ENCODE measurements at places on chromosomes 1 and 21. TPM values are rescaled to one million over a fixed set of nuclear protein-coding genes. Genes with fewer than 3 reads are reported as not detected.

AQP10 gene
- not detected for total RNA-seq

YIPF1 gene
- total RNA-seq: 27.1 TPM

STUM gene
- total RNA-seq: not detected

TRIM17 gene
- 1.5 TPM for total RNA-seq

HOOK1 gene
- 1.7 TPM for total RNA-seq

SLC30A1 gene
- total RNA-seq: 35.0 TPM

DNA sequence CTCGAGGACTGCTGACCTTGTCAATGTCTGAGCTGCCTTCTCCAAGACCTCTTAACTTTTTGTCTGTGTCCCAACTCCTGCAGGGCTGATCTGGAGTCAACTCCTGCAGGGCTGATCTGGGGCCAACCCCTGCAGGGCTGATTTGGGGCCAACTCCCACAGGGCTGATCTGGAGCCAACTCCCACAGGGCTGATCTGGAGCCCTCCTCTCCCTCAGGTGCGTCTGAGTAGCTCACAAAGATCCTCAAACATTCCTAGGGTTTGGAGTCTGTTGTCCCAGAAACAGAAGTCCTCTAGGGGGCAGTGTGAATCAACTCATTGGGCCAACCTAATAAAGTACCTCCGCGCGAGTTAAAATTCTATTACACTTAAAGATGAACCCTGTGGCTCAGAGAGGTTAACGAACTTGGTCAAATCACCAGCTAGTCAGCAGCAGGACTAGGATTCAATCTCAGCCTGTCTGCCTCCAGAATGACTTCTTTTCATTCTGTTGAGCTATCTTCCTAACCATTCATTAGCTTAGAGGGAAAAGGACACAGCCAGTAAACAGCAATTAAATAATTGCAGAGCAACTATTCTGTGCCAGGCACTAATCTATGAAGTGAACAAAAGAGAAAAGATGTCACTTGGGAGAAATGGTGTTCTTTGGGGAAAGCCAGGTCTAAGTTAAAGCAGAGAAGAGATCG, 17.2 kb upstream of the RLF start:
- DNase-seq: peak; percentile 38
- H3K27ac ChIP-seq: no peak overlapping the region
- H3K4me1 ChIP-seq: peaks cover 2% of the 10 kb centered on the region
- no peak overlapping the region for H3K4me3 ChIP-seq

DNA sequence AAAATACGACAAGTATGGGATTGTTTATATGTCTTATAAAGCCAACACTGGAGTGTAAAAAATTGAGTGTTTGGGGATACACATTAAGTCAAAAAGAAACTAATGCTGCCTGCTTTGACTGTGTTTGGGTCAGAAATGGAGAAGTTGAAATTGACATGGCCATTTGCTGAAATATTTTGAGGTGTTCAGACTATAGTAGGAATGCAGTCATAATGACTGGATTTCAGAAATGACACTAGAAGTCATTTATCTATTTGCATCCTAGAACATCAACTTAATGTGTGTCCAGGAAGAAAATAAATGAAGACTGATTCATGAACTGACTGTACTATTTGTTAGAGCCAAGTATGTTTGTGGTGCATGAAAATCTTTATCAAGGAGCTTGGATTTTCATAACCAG, 28.4 kb downstream of the RASAL2 start:
- H3K27me3 ChIP-seq: no peaks in the 10 kb centered on the region
- peak; percentile 33 for DNase-seq
- no peak overlapping the region for H3K4me3 ChIP-seq
- no peak overlapping the region for H3K27ac ChIP-seq
- H3K36me3 ChIP-seq: no peaks in the 10 kb centered on the region

GRCh38 chr1:203101813-203102634, 16.2 kb upstream of the MYOG start:
- H3K4me3 ChIP-seq: no peak overlapping the region
- DNase-seq: no peak
- H3K27me3 ChIP-seq: peaks cover 22% of the 10 kb centered on the region
- H3K36me3 ChIP-seq: no peaks in the 10 kb centered on the region

- no peak overlapping the region for H3K27ac ChIP-seq
- H3K27me3 ChIP-seq: no peaks in the 10 kb centered on the region
- no peaks in the 10 kb centered on the region for H3K4me1 ChIP-seq
- no peaks in the 10 kb centered on the region for H3K36me3 ChIP-seq
Observed at GRCh38 chr1:60345621-60346020, 272.1 kb upstream of the C1orf87 start.

- peak overlapping the region; percentile 52 for H3K27ac ChIP-seq
- H3K36me3 ChIP-seq: no peaks in the 10 kb centered on the region
- no peak overlapping the region for H3K4me3 ChIP-seq
- no peak for DNase-seq
Observed at GRCh38 chr1:6796095-6796494, 10.8 kb downstream of the CAMTA1 start.

GRCh38 chr1:117389779-117390178, 22.5 kb downstream of the MAN1A2 start:
- H3K27ac ChIP-seq: no peak overlapping the region
- no peaks in the 10 kb centered on the region for H3K27me3 ChIP-seq
- H3K4me1 ChIP-seq: no peaks in the 10 kb centered on the region

- no peaks in the 10 kb centered on the region for H3K27me3 ChIP-seq
- no peaks in the 10 kb centered on the region for H3K36me3 ChIP-seq
- H3K4me1 ChIP-seq: peaks cover 27% of the 10 kb centered on the region
- no peak for DNase-seq
- no peak overlapping the region for H3K4me3 ChIP-seq
Observed at GRCh38 chr21:43593078-43593477, 66.2 kb downstream of the HSF2BP start.

- no peaks in the 10 kb centered on the region for H3K27me3 ChIP-seq
- no peaks in the 10 kb centered on the region for H3K36me3 ChIP-seq
- H3K4me3 ChIP-seq: no peak overlapping the region
- peaks cover 9% of the 10 kb centered on the region for H3K4me1 ChIP-seq
- peak; percentile 27 for DNase-seq
Observed at GRCh38 chr1:210448297-210448892, 119.7 kb downstream of the HHAT start.

DNA sequence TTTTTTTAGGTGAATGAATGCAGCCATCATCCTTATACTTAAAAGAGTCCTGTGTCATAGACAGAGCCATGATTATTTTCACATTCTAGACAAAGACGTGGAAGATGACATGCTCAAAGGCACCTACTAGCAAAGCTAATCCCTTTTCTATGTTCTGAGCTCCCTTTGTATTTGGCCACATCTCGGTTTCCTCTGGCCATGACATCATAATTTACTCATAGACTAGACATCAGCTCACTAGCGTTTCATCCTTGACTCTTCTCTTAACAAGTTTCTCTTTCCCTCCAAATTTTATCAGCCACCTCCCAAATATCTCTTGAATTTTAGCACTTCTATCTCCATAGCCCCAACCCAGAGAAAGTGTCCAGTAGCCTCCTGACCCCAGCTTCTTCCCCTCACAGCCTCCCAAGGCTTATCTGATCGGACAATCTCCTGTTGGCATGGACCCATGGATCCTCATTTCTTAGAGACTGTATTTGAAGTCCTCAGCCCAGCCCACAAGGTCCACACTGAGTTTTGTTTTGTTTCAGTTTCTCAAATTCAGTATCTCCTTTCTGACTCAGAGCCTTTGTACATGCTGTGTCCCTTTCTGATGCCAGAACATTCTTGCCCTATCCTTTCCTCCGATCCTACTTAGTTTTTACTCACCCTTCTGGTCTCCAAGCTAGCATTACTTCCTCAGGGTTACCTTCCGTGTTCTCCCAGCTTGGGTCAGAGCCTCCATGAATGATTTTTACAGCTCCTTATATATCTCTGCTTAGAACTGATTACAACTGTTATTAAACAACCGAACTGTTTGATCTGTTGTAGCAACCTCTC, 33.0 kb upstream of the EPS8L3 start:
- peaks cover 36% of the 10 kb centered on the region for H3K4me1 ChIP-seq
- no peak for DNase-seq
- no peaks in the 10 kb centered on the region for H3K27me3 ChIP-seq
- H3K27ac ChIP-seq: no peak overlapping the region

- no peak overlapping the region for H3K4me3 ChIP-seq
- peaks cover 18% of the 10 kb centered on the region for H3K4me1 ChIP-seq
- H3K36me3 ChIP-seq: no peaks in the 10 kb centered on the region
- DNase-seq: peak; percentile 57
- H3K27ac ChIP-seq: peak overlapping the region; percentile 4
Observed at GRCh38 chr1:203328714-203329122, 22.2 kb downstream of the FMOD start.

- no peaks in the 10 kb centered on the region for H3K36me3 ChIP-seq
- no peak for DNase-seq
- H3K4me3 ChIP-seq: no peak overlapping the region
- H3K4me1 ChIP-seq: peaks cover 30% of the 10 kb centered on the region
Observed at GRCh38 chr1:171217658-171218443, 30.4 kb upstream of the FMO1 start.

- no peaks in the 10 kb centered on the region for H3K36me3 ChIP-seq
- no peak overlapping the region for H3K27ac ChIP-seq
- H3K27me3 ChIP-seq: no peaks in the 10 kb centered on the region
- no peak overlapping the region for H3K4me3 ChIP-seq
Observed at GRCh38 chr1:95957748-95958147, 723.7 kb downstream of the RWDD3 start.

DNA sequence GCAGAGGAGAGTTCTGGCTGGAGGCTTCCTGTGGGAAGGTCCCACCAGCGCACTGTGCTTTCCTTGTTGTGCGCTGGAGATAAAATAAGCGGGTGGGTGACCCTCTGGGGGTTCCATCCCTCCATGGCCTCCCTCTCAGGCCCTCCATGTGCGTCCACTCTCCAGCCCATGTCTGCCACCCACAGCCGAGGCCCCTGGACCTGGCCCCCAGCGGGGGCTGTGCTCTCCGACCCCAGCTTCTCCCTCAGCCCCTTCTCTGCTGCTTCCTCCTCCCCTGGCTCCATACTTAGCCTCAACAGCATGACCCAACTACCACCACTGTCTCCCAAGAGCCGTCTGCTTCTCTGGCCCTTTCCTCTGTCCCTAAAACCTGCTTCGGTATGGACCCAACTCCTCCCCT, 61.4 kb downstream of the GNG4 start:
- no peak overlapping the region for H3K4me3 ChIP-seq
- no peaks in the 10 kb centered on the region for H3K36me3 ChIP-seq
- peaks cover 4% of the 10 kb centered on the region for H3K4me1 ChIP-seq
- peaks cover 2% of the 10 kb centered on the region for H3K27me3 ChIP-seq
- H3K27ac ChIP-seq: no peak overlapping the region
- DNase-seq: no peak

GRCh38 chr1:185733818-185734735, at the start of gene HMCN1:
Gene HMCN1 (plus strand): TSS chr1:185734391. CDS start chr1:185734780, 389 bp downstream.
- H3K36me3 ChIP-seq: no peaks in the 10 kb centered on the region
- H3K4me1 ChIP-seq: peaks cover 14% of the 10 kb centered on the region
- H3K27me3 ChIP-seq: no peaks in the 10 kb centered on the region
- peak within 1 kb of the TSS; percentile 65 for H3K4me3 ChIP-seq

DNA sequence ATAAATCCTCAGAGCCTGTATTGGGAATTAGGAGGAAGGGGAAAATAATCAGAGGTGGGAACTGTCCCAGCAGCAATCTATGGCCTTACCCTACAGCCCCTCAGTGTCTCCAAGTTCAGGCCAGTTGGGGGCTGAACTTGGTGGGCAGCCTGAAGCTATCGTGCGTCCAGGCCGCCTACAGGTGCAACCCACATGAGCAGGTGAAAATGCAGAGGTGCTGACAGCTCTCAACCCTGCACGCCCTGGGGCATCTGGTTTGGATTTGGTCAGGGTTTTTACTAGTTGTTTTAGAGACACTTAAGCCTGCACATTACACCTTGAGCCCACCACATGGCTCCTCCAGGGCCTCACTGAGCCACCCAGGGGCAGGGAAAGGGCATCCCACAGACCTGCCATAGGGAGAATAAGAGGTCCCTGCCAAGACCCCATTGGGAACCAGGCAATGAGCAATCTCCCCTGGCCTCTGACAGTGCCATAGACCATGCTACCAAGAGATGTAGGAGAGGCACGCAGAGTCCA, 209.5 kb downstream of the FOXD2 start:
- no peaks in the 10 kb centered on the region for H3K36me3 ChIP-seq
- H3K27me3 ChIP-seq: peaks cover 6% of the 10 kb centered on the region
- H3K27ac ChIP-seq: no peak overlapping the region
- DNase-seq: no peak
- no peak overlapping the region for H3K4me3 ChIP-seq

DNA sequence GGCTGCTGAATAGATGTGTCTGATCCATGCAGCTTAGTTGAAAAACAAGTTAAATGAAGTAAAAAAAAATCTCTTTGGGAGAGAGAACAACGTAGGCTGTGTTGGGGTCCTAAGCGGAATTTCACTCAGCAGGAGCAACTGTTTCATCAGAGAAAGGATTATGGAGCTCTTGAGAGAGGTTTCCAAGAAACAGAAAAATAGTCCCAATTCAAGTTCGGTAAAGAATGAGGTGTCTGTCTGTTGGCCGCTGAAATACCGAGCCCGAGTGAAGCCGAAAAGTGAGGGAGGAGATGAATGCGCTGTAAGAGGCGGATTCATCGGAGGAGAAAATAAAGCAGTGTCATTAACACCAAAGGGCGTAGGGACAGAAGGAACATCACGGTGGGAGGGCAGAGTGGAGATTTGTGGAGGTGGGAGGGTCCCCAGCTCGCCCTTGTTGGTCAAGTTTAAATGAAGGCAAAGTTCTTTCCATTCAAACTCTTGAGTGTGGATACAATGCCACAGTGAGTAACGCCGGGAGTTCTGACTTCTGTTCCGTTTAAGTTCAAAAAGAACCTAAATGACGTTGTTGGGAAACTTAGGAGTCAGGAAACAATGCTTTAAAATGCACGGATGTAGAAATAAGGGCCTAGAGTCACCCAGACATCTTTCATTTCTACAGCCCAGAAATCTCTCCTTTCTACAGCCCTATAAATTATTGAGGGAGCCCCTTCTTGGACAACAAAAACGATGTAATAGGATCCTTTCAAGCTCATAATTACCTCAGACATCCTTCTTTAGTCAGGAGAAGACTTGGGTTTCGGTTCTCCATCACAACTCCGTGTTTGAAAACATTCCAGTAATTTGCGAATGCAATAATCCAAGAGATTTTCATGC, 15.6 kb upstream of the SLC45A1 start:
- peaks cover 17% of the 10 kb centered on the region for H3K4me1 ChIP-seq
- H3K27me3 ChIP-seq: no peaks in the 10 kb centered on the region
- H3K27ac ChIP-seq: peak overlapping the region; percentile 25
- peak overlapping the region; percentile 32 for H3K4me3 ChIP-seq

DNA sequence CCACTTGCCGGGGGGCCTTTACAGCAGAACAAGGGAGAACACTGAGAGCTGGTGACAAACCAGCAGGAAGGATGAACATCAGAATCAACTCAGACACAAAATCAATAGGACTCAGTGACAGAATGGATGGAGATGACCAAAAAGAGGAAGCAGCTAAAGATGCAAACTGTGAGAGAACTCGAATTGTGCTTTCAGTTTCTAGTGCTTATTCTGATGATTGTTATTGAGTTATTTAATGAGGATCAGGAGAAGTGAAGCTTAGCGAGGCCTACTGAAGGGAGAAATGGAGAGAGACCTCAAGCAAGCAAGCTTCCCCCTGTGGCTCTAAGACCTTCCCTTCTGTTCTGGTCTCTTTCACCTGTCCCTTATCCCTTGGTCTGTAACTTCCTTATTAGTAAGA, 30.3 kb upstream of the TMEM125 start:
- no peaks in the 10 kb centered on the region for H3K4me1 ChIP-seq
- DNase-seq: no peak
- no peaks in the 10 kb centered on the region for H3K36me3 ChIP-seq
- no peak overlapping the region for H3K27ac ChIP-seq
- no peaks in the 10 kb centered on the region for H3K27me3 ChIP-seq

- no peak overlapping the region for H3K4me3 ChIP-seq
- no peak for DNase-seq
- no peaks in the 10 kb centered on the region for H3K4me1 ChIP-seq
- H3K27me3 ChIP-seq: no peaks in the 10 kb centered on the region
- no peaks in the 10 kb centered on the region for H3K36me3 ChIP-seq
- H3K27ac ChIP-seq: no peak overlapping the region
Observed at GRCh38 chr1:102772831-102773230, 335.5 kb downstream of the COL11A1 start.

All from astrocyte (in vitro differentiated cells and primary cell).